Muscle of leg (tissue), 16 donors: ENCODE measurements at places on chromosomes 11 and 22. TPM values are rescaled to one million over a fixed set of nuclear protein-coding genes. Genes with fewer than 3 reads are reported as not detected.

Gene USP2
- polyA plus RNA-seq: 37.8 TPM

Gene PRAME
- polyA plus RNA-seq: not detected

Gene AQP11
- 0.95 TPM for polyA plus RNA-seq

Gene LRRC4C
- 4.5 TPM for polyA plus RNA-seq

Gene NCF4
- 5.7 TPM for polyA plus RNA-seq

DNA sequence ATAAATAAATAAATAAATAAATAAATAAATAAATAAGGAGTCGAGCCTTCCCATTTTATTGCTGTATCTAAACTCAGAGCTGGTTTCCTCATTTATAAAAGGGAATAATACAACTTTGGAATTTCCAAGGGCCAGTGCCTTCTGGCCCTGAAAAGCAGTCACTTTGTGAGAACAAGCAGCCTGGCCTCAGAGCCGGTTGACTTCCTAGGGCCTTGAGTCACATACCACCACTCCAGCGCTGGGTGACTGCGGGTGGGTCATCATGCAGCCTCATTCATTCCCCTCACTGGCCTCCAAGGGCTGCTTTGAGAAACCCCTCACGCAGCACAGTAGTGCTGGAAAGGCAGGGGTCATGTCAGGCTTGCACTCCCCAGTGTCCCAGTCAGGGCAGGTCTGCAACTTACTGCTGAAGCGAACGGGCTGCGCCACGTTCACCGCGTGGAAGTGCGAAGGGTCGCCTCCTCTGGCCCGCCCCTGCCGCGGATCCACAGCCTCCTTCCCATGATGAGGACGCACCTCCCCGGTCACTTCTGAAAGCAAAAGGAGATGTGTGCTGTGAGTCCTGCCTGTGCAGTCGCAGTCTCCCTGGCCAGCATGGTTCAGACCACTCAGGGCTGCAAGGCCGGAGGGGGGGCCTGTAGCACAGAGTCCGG, 54.4 kb downstream of the DGCR2 start:
- DNase-seq: no peak

GRCh38 chr11:13629779-13630178, 38.7 kb upstream of the FAR1 start:
- DNase-seq: no peak

DNA sequence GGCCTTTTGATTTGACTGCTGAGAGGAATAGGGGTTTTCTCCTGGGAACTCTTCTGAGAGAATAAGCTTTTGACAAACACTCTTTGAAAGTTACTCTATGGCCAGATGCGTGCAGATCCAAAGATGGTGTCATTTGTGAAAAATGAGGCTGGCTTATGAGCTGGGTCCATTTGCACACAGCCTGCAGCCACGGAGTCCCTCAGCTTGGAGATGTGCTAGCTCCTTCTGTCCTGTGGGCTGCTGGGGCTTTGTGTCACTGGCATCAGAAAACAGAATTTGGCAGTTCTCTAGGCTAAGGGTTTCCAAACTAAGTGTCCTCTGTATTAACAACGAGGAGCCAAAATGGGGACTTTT, 702.4 kb downstream of the NTM start:
- DNase-seq: peak; percentile 70

- DNase-seq: peak; percentile 19
Measured at GRCh38 chr22:22022947-22023534, 40.5 kb upstream of the TOP3B start.

- DNase-seq: peak; percentile 95
Measured at GRCh38 chr11:43905813-43906241, 25.2 kb downstream of the ALKBH3 start.

- DNase-seq: no peak
Measured at GRCh38 chr11:36931139-36931538, 333.1 kb upstream of the RAG2 start.

- DNase-seq: no peak
Measured at GRCh38 chr11:24820541-24820940, 323.7 kb downstream of the LUZP2 start.

DNA sequence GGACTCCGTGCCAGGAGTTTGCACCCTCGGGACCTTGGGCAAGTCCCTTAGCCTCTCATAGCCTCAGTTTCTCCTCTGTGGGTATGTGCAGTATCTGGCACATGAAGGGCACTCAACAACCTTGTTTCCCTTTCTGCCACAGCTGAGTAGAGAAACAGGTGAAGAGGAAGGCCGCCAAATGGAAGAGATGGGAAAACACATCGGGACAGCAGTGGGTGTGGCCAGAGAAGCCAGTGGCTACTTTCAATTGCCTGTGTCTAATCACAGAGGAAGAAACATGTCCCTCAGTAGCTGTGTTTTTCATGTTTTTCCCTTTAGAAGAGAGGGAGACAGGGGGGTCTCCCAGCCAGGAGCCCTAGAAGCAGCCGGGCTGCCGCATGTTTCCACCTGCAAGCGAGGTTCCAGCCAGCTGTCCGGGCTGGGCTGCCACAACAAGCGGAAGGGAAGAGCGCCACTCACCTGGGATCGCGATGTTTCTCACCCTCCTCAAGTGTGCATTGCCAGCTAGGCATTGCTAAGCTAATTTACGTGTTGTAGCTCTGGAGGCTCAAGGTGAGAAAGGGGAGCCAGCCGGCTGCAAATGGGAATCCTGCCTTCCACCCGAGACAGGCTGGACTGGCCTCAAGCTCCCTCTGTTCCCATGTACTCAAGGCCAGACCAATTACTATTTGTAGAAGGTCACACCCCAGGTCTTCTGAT, 16.7 kb downstream of the ASPHD2 start:
- DNase-seq: no peak

DNA sequence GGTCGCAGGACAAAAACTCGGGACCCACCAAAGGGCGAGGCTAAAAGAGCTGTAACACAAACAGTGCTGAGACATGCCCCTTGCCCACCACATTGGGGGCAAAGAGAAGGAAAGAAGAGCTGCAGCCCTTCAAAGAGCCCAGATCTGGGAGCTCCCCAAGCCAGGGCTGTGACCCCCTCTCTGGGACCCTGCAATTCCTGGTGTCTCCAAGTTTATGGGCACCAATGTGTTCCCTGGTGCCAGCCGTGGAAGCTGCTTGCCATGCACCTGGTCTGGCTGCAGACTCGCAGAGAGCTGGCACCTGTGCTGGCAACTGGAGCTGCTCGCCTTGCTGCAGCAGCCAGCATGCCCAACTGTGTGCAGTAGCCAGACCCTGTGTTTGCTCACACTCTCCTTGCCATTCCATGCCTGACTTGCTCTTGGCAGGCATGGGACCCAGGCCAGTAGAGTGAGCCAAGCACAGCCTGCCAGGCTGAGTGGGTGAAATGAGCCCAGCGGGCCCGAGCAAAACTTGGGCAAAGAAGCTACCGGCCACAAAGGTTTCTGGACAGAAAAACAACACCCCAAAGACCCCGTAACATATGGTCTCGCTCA, 16.0 kb downstream of the RRP8 start:
- DNase-seq: no peak

GRCh38 chr22:20025401-20026203, 4.7 kb downstream of the TANGO2 start:
- DNase-seq: no peak

- DNase-seq: no peak
Measured at GRCh38 chr11:71472357-71472885, 19.4 kb downstream of the NADSYN1 start.

DNA sequence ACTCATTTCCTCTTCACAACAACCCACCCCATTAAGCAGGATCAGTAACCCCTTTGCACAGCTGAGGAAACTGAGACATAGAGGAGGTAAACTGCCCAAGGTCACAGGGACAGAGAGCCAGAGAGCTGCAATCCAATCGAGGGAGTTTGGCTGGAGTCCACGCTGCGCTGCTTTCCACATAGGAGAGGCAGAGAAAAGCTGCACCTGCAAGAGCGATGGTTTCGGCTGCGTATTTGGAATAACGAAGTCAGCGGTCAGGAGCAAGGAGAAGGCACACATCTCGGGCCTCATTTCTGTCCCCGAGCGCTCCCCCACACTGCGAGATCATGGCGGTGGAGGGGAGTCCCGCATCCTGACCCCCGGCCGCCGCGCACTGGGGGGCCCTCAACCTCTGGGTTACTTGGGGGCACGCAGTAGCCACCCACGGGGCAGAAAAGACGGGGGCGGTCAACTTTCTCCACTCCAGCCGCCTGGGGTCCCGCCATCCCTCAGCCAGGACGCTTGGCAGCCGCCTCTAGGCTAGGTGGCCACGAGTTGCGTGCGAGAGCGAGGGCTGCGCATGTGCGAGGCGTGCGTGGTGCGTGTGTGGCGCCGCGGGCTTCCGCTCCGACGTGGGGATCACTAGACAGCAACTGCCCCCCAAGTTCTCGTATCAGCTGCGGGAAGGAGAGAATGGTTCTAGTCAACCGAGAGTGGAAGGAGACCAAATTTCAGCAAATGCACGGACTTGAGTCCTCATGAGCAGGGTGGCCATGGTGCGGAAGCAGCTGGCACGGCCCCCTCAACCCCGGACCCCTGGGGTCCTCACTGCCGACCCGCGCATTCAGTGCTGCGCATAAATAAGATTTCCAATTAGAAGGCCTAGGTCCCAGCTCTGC, 42.3 kb upstream of the CLDN5 start:
- DNase-seq: no peak
